ENCODE measurements at places on chromosomes 16 and 17. TPM values are rescaled to one million over a fixed set of nuclear protein-coding genes. Genes with fewer than 3 reads are reported as not detected.
A peak's percentile ranks its signal among the peaks of the same experiment; 100 is the strongest.

KRTAP16-1 gene
- total RNA-seq, result not detected

GNAO1 gene
- total RNA-seq, result 0.96 TPM

DNA sequence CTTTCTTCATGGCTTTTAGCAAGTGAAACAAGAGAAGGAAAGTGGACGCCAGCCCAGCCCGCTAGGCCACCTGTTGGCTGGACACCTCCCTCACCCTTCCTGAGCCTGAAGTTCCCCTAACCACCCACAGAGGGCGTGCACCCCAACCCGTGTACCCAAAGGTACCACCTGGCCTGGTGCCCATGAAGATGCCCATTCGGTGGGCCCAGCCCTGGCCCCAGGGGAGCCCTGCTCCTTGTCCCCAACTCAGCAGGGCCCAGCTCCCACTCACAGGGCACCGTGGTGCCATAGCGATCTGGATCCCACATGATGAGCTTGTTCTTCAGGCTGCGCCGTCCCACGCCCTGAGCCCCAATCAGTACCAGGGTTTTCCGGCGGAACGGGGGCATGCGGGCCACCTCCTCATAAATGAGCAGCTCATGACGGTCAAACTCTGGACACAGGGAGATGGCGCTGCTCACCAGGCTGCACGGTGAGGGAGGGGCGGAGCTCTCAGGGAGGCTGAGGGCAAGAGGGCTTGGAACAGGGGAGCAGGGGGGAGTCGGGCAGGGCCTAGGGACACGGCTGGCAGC lies 26.8 kb downstream of the MPP2 start:
- H3K27ac ChIP-seq, result no peak overlapping the region
- no peaks in the 10 kb centered on the region for H3K27me3 ChIP-seq
- DNase-seq, result no peak
- H3K36me3 ChIP-seq, result no peaks in the 10 kb centered on the region
- no peaks in the 10 kb centered on the region for H3K4me1 ChIP-seq
- no peak overlapping the region for H3K4me3 ChIP-seq

DNA sequence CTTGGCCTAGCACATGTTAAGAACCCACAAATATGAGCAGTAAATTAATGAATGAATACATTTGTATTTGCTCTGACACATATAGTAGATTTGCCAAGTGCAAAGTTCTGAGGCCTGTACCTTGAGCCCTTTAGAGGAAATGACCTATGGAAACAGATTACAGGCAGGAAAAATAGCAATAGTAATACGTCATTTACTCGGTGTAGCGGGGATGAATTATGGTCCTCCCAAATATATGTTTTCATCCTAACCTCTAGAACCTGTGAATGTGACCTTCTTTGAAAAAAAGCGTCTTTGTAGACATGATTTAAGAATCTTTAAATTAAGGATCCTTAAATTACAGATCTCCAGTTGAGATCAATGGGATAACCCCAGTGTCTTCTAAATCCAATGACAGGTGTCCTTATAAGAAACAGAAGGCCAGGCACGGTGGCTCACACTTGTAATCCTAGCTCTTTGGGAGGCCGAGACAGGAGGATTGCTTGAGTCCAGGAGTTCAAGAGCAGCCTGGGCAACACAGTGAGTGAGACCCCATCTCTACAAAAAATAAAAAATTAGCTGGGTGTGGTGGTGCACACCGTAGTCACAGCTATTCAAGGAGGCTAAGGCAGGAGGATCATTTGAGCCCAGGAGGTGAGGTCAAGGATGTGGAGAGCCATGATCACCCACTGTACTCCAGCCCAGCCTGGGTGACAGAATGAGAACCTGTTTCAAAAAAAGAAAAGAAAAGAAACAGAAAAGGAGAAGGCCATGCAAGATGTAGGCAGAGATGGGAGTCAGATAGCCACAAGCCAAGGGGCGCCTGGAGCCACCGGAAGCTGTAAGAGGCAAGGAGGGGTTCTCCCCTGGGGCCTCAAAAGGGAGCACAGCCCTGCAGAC lies 5.1 kb upstream of the ITPRIPL2 start:
- no peak overlapping the region for H3K27ac ChIP-seq
- H3K27me3 ChIP-seq, result no peaks in the 10 kb centered on the region
- H3K36me3 ChIP-seq, result no peaks in the 10 kb centered on the region
- no peak overlapping the region for H3K4me3 ChIP-seq

DNA sequence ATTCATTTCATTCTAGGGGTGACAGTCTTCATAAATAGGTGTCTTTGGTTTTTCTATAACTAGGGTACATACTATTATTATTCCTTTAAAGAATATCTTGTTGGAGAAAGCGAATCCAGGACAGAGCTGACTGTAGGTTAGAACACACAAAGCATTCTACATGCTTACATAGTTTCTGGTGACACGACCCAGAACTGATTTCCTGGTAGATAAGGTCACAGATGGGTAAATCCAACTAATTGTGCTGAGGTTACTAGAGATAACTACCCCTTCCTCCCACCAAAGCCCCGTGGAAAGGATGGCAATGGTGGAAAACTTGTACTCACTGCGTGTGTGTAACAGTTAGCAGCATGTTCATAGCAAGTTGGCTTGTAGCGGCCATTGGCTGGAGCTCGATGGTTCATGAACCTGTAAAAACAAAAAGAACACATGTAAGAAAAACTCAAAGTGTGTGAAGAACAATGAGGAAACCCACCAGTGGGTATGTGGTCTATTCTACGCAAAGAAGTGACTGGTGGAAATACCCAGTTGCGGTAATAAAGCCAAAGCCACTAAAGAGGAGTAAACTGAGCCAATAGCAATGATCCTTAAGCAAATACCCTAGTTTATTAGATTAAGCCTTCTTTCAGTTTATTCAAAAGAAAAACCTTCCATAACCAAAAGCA lies 7.7 kb downstream of the MMD start:
- no peaks in the 10 kb centered on the region for H3K27me3 ChIP-seq
- H3K4me1 ChIP-seq, result no peaks in the 10 kb centered on the region
- no peak for DNase-seq
- H3K36me3 ChIP-seq, result peaks cover 4% of the 10 kb centered on the region

- H3K4me3 ChIP-seq, result no peak overlapping the region
- H3K27me3 ChIP-seq, result peaks cover 36% of the 10 kb centered on the region
- no peaks in the 10 kb centered on the region for H3K4me1 ChIP-seq
- DNase-seq, result no peak
These were observed 1.7 kb downstream of the MYOCD start for GRCh38 chr17:12667299-12667958.

DNA sequence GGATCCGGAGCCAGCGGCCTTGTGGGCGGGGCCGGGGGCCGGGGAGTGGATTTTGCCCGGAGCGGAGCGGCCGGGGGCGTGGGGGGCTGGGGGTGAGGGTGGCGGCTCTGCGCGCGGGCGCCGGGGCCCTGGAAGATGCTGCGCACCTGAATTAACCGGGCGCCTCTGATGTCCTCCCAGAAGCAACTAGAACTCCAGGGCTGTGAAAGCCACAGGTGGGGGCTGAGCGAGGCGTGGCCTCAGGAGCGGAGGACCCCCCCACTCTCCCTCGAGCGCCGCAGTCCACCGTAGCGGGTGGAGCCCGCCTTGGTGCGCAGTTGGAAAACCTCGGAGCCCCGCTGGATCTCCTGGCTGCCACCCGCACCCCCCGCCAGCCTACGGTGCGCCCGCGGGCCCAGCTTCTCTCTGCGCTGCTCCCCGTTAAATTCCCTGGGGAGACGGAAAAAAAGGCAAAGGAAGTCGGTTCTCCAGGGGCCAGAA lies 549 bp downstream of the SLC26A11 start:
- no peak for DNase-seq
- H3K27me3 ChIP-seq, result no peaks in the 10 kb centered on the region
- peak overlapping the region; percentile 99 for H3K27ac ChIP-seq

DNA sequence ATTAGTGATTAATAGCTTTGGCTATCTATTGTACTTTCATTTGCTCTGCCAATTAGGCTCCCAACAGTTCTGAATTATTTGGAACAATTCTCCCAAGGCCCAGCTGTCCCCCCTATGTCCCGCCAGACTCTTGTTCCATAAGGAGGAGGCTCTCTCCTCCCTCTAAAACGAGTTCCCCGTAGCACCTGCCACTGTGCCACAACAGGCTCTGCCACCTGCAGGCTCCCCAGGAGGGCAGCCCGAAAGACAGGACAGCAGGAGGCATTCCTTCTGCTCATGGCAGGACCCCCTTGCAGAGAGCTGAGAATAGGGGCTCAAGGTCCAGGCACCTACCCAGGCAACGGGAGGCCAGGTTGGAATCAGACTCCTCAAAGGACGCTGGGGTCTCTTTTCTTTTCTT lies 9.0 kb downstream of the PITPNM3 start:
- H3K27ac ChIP-seq, result no peak overlapping the region
- H3K4me3 ChIP-seq, result no peak overlapping the region
- peaks cover 5% of the 10 kb centered on the region for H3K4me1 ChIP-seq
- H3K27me3 ChIP-seq, result no peaks in the 10 kb centered on the region
- no peaks in the 10 kb centered on the region for H3K36me3 ChIP-seq

GRCh38 chr17:17605729-17606088 lies 14.2 kb upstream of the PEMT start:
- no peaks in the 10 kb centered on the region for H3K27me3 ChIP-seq
- H3K36me3 ChIP-seq, result no peaks in the 10 kb centered on the region
- no peak for DNase-seq
- no peak overlapping the region for H3K4me3 ChIP-seq
- H3K27ac ChIP-seq, result peak overlapping the region; percentile 55
- no peaks in the 10 kb centered on the region for H3K4me1 ChIP-seq

DNA sequence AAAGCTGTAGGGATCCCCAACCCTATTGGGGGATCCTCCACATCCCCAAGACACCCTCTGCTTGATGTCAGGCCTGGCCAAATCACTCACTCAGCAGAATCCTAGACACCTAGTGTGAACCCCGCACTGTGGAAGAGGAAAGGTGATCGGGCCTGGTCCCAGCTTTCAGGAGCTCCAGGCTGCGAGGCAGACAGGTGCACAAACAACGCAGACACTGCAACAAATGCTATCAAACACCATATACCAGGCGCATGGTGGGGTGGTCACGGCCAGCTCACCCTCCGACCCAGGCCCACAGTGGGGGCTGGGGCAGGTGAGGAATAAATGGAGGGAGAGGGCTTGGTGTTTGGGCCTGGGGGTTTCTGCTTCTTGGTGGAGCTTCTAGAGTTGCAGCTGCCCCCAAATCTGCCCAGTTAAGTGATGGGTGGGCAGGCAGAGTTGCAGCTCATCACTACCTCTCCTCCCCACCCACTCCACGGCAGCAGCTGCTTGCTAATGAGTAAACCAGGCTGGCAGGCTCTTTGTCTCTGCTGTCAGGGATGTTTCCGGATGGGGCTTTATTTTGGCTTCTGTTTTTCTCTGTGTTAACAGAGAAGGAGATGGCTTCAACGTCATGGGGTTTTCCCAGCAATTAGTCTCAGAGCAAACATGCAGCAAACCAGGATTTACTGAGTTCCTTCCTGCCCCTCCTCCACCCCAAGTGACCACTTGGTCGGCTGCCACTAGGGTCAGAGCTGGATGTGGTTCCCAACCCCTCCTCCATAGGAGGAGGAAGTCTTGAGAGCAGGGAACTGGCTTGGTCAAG lies 46.6 kb downstream of the PECAM1 start:
- H3K4me1 ChIP-seq, result peaks cover 20% of the 10 kb centered on the region
- H3K4me3 ChIP-seq, result no peak overlapping the region
- no peaks in the 10 kb centered on the region for H3K36me3 ChIP-seq
- H3K27ac ChIP-seq, result peak overlapping the region; percentile 83
- DNase-seq, result peak; percentile 57
- H3K27me3 ChIP-seq, result no peaks in the 10 kb centered on the region

DNA sequence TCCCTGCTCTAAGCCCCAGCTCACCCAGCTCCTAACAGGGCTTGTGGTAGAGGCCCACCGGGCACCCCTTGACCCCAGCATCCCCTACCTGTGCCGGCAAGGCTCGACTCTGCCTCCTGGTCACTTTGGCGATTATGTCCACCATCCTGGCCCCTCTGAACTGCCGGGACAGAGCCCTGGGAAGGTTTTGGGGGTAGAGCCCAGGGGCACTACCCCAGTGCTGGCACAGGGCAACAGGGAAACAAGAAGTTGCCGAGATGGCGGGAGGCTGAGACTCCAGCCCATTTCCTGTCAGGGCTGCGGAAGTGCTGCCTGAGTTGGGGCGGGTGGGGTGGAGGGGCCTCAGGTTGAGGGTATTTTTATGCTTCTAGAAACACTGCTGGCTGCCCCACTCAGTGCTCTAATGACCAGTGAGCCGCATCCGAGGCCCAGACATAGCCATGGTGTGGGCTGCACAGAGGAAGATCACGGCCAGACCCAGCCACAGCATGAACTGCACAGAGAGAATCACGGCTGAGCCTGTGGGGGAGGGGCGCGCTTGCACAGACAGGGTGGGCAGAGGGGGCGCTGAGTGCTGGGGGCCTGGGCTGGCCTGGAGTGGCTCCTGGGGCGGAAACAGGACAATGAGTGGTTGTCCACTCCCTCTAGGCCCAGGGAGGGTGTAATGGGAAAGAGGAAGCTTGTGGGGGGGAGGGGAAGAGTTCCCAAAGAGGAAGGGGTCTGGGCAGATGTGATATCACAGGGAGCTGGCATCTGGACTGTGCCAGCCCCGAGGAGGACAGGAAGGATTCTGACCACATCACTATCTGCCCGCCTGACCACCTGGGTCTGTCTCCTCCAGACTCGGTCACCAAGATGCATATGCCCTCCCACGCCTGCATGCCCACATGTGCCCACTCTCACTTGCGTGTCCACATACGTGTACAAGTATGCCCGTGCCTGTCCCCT lies 22.3 kb downstream of the ARHGAP27 start:
- H3K27me3 ChIP-seq, result no peaks in the 10 kb centered on the region
- H3K27ac ChIP-seq, result peak overlapping the region; percentile 74
- H3K36me3 ChIP-seq, result no peaks in the 10 kb centered on the region
- no peaks in the 10 kb centered on the region for H3K4me1 ChIP-seq
- H3K4me3 ChIP-seq, result peak overlapping the region; percentile 35
- DNase-seq, result no peak

- peak overlapping the region; percentile 93 for H3K4me3 ChIP-seq
- peaks cover 14% of the 10 kb centered on the region for H3K4me1 ChIP-seq
- no peaks in the 10 kb centered on the region for H3K27me3 ChIP-seq
These were observed 326 bp upstream of the MTMR4 start for GRCh38 chr17:58514770-58515157.
